Cardiac muscle cell (in vitro differentiated cells and primary cell): ENCODE measurements at places on chromosomes 6 and 20. TPM values are rescaled to one million over a fixed set of nuclear protein-coding genes. Genes with fewer than 3 reads are reported as not detected.

Gene ARMH2
- not detected in 2 replicates for total RNA-seq

Gene HSF2
- total RNA-seq: 36.1 and 72.3 TPM in 2 replicates

Gene TNXB
- 3.0 and 9.3 TPM in 2 replicates for total RNA-seq

Gene HUS1B
- total RNA-seq: 1.2 and 1.9 TPM in 2 replicates

Gene ECT2L
- not detected in 2 replicates for total RNA-seq

Gene ENPP1
- total RNA-seq: 1.2 and 3.1 TPM in 2 replicates

Gene TEAD3
- 65.2 and 98.6 TPM in 2 replicates for total RNA-seq

Gene MYO6
- total RNA-seq: 8.7 and 17.9 TPM in 2 replicates

Gene CLVS2
- 0.03 and 0.04 TPM in 2 replicates for total RNA-seq
